ENCODE measurements at places on chromosomes 5 and 9. TPM values are rescaled to one million over a fixed set of nuclear protein-coding genes. Genes with fewer than 3 reads are reported as not detected.

DNA sequence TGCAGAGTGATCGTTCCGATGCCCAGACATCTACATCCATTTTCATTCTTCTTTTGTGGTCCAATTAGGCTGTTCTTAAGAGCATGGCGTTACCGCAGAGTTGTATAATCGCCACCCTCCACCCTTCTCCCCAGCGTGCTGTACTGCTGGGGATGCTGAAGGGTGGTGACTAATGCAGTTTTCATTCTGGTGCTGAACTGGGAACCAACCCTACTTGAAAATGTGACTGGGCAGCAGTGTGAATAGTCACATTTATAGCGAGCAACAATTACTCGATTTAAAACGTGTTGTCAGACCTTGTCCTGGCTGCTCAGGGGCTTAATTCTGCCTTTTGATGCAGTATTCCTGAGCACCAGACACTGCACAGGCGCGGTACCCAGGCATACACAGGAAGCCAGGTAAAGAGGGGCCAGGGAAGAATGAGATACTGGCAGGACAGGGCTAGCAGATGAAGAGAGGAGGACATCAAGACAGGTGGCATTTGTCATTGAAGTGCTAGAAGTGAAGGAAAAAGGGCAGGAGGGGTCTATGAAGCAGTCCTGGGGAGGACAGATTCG is 719 bp upstream of the ISCA1 start:
- peak; percentile 91 for DNase-seq

The PCDHB14 gene
- total RNA-seq = 17.6 TPM

The OR13D1 gene
- total RNA-seq = not detected

DNA sequence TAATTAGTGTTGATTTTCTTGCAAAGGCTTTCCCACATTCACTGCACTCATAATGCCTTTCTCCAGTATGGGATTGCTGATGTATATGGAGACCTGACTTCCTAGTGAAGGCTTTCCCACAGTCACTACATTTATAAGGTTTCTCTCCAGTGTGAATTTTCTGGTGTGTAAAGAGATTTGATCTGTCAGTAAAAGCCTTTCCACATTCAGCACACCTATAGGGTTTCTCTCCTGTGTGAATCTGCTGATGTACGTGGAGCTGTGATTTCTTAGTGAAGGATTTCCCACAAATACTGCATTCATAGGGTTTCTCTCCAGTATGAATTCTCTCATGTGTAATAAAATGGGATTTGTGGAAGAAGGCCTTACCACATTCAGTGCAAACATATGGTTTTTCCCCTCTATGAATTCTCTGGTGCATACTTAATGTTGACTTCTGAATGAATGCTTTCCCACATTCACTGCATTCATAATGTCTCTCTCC is 31.1 kb downstream of the ZNF484 start:
- DNase-seq = no peak

GRCh38 chr5:54718656-54719055 is 201.1 kb downstream of the SNX18 start:
- DNase-seq = peak; percentile 61

The CDC20B gene
- 0.07 TPM for total RNA-seq

The TMC1 gene
- total RNA-seq = not detected

DNA sequence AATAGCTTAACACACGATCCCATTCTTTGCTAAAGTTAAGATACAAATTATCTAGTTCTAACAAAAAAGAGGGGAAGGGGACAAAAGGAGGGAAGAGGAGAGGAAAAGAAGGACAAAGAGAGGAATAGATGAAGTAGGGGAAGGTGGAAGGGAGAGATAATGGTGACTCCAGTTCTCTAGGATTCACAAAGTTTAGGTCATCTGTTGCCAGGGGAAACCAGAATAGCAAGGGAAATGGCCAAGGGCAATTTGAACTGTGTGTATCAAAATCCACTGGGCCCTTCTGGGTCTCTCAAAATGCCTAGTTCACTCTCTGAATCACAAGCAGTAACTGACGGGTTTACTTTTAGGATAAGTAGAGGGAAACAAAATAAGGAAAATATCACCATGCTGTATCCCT is 7.6 kb downstream of the SLC24A2 start:
- no peak for DNase-seq

DNA sequence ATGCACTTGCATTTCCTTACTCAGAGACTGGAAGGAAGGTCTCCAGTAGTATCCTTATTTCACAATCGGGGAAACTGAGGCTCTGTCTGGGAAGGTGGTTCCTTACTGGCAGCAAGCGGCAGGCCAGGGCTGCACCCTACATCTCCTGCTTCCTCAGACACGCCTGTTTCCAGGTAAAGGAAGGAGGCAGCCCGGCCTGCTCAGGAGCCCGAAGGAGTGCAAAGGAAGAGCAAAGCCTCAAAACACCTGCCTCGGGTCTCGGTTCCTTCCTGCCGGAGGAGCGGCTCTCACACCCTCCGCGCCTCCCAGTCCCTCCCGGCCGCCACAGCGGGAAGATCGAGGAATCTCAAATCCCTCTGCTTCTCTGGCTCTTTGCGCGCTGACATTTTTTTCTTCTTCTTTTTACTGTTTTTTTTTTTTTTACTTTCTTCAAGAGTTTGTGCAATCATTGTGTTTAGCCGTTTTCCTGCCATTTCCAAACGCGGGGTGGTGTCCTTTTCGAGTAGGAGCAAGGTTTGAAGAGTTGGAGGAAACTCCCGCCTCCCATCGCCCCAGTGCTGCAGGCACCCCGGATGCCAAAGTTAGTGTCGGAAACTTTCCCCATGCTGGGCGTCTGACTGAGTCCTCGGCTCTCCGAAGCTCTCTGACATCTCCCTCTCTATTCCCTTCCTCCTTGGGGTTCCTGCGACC is 1.0 kb downstream of the GGTA1 start:
- no peak for DNase-seq

All from A172 (cell line).